GM04503 (cell line): ENCODE measurements at places on chromosomes 7 and 10.

DNA sequence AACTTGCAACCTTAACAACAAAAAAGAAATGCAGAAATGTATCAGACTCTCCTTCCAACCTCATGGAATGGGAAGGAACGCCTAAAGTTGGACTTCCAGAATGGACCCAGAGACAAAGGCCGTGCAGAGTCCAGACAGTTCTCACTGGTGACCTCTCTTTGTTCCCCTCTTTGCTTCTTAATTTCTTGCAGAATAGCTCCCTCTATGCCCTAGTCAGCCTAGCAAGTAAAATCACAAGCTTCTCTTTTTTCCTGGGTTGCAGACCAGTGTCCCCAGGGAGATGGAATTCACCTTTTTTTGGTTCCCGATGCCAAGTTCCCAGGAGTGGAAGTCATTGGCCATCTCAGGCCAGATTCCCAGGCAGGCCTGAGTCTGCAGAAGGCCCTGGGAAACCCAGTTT is 278.0 kb downstream of the CCSER2 start:
- no peak for DNase-seq

GRCh38 chr7:55280031-55280454 is 85.1 kb upstream of the LANCL2 start:
- no peak for DNase-seq

DNA sequence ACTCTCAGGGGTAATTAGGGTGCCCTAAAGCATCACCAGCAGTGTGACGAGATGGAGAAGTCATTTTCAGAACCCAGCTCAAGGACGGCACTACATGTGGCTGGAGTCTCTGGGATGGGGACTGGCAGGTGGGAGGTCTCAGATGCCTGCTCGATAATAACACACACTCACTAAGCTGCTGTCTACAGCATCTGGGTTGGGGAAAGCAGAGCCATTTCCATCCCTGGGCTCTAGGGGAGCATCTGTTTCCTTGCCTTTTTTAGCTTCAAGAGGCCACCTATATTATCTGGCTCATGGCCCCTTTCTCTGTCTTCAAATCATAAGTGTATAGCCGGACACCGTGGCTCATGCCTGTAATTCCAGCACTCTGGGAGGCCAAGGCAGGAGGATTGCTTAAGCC is 79.6 kb downstream of the SH3PXD2A start:
- no peak for DNase-seq

GRCh38 chr10:111367531-111367930 is 290.7 kb downstream of the ADRA2A start:
- DNase-seq, result no peak

- DNase-seq, result no peak
Observed at GRCh38 chr7:32513210-32513609, 17.9 kb downstream of the AVL9 start.

DNA sequence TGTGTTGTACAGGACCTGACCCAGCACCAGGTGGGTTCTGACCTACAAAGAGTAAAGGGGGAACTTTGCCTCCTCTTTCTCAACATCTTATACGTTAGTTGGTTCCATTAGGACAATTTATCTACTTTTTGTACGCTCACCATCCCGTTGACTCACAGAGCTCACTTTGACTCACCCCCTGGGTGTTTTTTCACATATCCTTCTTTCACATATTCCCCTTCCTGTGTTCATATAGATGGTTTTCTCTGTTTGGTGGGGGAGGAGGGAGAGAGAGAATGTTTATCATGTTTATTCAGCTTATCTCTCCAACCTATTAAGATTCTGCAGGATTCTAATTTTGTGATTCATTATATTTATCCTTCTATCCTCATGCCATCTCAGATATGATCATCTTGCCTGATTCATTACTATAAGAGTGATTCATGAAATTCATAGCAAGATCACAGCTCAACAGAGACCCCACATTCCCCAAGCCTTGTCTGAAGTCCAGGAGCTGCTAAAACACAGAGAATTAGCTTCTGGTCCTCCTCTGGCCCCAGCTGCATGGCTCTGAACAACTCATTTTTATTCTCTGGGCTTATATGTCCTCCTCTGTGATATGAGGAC is 37.2 kb downstream of the PRSS2 start:
- no peak for DNase-seq

DNA sequence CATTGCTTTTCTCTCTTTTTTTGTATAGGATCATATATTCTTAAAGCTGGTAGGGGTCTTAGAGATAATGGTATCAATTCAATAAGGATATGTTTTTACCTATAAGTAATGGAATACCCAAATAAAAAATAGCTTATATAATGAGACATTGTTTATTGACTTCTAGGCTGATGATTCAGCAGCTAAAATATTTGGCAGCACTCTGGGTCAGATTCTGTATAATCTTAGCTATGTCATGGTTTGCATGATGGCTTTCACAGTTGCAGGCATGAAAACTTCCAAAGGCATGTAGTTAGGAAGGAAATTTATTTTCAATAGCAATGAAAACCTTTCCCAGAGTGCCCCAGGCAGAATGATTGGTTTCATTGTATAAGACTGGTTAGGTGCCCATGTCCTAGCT is 32.1 kb upstream of the A1CF start:
- peak; percentile 36 for DNase-seq

- DNase-seq, result no peak
Observed at GRCh38 chr7:158050978-158051651, 536.5 kb downstream of the PTPRN2 start.

- DNase-seq, result no peak
Observed at GRCh38 chr7:150978126-150978789, at the start of gene KCNH2. Gene KCNH2, minus strand, starts transcription at chr7:150978321. Its CDS starts 408 bp downstream, at chr7:150977913.

DNA sequence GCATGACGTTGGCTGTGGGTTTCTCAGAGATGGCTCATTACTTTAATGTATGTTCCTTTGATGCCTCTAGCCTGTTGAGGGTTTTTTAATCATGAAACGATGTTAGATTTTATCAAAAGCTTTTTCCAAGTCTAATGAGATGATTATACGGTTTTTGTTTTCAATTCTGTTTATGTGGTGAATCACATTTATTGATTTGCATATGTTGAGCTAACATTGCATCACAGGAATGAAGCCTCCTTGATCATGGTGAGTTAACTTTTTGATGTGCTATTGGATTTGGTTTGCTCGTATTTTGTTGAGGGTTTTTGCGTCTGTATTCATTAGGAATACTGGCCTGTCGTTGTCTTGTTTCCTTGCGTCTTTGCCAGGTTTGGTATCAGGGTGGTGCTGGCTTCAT is 52.3 kb upstream of the PTPN12 start:
- no peak for DNase-seq

GRCh38 chr7:13945670-13946069 is 43.8 kb downstream of the ETV1 start:
- DNase-seq, result peak; percentile 24

- no peak for DNase-seq
Observed at GRCh38 chr10:48456808-48457761, 147.8 kb downstream of the ARHGAP22 start.

- DNase-seq, result no peak
Observed at GRCh38 chr7:143325240-143325639, 9.3 kb downstream of the CLCN1 start.

- peak; percentile 39 for DNase-seq
Observed at GRCh38 chr7:40583667-40584444, 449.1 kb downstream of the SUGCT start.

- DNase-seq, result no peak
Observed at GRCh38 chr10:119343011-119343601, 135.7 kb downstream of the GRK5 start.

DNA sequence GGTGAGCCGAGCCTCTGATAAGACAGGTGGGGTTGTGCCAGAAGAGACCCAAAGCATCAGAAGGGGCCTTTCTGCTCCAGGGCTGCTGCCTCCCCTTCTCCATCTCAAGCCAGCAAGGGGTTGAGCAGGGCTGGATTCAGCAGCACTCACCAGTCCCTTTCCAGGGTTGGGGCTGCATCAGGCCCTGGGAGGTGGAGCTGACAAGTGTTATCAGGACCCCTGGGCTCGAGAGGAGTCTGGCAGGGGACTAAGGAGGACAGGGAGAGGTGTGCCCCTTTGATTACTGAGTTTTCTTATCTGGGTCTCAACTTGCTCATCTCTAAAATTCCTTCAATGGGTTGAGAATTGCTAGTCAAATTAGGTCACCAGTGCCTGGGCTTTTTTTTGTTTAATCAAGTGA is 17.8 kb downstream of the ARHGAP22 start:
- DNase-seq, result no peak

DNA sequence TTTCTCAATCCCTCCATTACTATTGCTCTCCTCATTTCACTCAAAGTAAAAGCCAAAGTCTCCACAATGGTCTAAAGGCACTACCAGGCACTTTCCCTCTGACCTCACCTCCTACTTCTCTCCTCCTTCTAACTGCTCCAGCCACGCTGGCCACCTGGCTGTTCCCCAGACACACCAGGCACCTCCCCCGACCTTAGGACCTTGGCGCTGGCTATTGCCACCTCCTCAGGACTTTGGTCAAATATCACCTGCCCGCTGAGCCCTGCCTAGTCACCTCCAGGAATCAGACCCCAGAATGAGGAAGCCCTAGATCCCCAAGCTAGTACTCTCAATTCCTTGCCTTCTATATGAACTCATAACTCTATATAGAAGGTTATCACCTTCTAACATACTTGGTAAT is 66.2 kb upstream of the STEAP1B start:
- DNase-seq, result no peak

- DNase-seq, result no peak
Observed at GRCh38 chr7:69889976-69890351, 291.7 kb downstream of the AUTS2 start.

- peak; percentile 61 for DNase-seq
Observed at GRCh38 chr10:78335691-78336401, 302.2 kb downstream of the RPS24 start.

DNA sequence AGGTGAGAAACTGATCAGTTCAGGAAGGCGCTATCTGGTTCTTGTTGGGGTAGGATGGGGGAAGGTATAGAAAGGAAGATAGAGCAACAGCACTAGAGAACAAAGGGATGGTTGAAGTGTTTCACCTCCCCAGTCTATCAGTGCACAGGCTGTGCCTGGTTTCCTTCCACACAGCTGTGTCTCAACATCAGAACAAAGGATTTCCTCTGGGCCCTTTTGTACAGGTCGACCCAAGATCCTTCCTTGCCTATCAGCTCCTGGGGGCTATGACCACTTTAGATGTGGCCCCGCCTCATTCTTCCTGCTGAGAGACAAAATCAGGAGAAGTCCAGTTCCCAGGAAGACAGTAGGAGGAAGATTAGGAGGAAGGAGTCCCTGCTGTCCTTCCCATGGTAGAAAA is 65.6 kb downstream of the NAMPT start:
- DNase-seq, result no peak

DNA sequence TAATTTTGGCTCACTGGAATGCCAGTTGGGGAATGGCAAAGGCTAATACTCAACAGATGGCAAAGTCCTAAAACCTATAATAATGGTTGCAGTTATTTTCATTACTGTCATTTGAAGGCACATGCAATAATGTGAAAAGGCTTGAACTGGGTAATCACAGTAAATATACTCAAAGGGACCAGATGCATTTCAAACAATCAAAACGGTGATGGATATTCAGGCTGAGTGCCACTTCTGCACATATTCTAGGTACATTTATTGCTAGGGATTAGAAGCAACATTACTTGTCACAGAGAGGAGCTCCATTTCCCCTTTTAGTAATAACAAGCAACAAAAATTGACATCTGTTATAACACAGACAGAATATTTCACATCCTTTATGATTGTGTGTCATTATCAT is 171.8 kb downstream of the NXPH1 start:
- DNase-seq, result no peak

GRCh38 chr10:74816824-74817498 is 9.4 kb upstream of the KAT6B start:
- no peak for DNase-seq

GRCh38 chr10:121783782-121784372 is 144.0 kb downstream of the ATE1 start:
- DNase-seq, result no peak

DNA sequence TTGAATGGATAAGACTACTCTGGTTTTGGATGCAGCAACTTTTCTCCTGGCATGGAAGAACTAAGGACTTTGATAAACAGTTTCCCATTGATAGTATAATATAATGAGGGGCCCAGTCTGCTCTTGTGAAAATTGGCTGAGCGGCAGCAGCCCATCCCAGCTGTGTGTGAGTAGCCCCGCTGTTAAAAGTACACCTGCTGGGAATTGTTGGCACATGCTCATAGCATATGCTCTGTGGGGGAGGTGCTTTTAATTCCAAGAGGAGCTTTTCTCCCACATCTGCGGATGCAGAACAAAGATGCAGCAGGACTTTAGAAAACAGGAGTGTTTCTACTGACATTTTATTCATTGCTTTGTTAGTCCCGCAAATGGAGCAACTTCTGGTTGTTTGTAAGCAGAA is 19.0 kb downstream of the SRI start:
- DNase-seq, result no peak

GRCh38 chr7:142771353-142771723 is 568 bp downstream of the PRSS2 start:
- no peak for DNase-seq

- DNase-seq, result no peak
Observed at GRCh38 chr10:1256432-1256725, 200.2 kb downstream of the WDR37 start.

DNA sequence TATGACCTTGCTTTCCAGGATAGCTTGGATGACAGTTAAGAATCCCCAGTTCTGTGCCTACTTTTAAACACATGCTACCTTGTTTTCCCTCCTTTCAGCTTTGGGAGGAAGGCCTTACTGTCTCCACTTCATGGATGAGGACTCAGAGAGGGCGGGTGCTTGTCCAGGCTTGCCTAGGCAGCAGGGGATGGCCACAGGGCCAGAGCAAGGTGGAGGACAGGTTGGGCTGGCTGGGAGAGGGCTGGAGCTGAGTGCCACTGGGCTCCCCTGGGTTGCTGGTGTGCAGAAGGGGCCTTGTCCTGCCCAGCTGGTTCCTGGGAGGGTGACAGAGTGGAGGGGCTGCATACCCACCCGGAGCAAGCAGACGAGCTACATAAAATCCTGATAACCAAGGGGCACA is 117.8 kb downstream of the GRK5 start:
- DNase-seq, result no peak

- DNase-seq, result no peak
Observed at GRCh38 chr7:1225441-1226185, 7.1 kb upstream of the UNCX start.

GRCh38 chr7:98024075-98024474 is 34.1 kb upstream of the OCM2 start:
- no peak for DNase-seq

DNA sequence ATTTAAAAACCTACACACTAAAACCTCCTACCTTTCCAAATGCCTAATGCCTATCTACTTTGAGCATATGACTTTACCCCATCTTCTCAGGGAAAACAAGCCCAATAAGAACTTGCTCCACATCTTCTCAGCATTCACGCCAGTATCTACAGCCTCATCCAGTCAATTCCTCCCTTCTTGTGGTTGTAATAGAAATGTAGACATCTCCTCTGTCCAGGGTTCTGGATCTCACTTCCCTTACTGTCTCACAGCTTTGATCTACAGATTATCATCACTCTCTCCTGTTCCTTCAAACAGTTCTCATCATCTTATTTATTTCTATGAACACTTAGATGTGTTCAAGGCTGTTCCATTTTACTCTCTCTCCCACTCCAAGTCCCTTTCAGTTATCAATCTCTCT is 70.4 kb upstream of the NOBOX start:
- DNase-seq, result no peak

DNA sequence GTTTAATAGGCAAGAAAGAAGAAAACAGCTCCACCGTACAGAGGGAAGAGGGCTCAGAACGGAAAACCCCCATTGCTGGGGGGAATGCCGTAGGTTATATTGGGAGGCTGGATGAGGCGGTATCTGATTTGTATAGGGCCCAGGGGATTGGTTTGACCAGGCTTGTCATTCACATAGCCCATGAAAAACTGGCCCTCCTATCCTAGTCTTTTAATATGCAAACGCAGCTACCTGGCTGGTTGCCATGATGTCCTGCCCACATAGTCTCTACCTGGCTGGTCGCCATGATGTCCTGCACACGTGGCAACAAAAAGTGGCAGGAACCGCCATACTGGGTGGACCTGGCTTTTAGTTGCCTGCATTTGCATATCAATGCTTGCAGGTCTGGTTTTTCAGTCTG is 84.7 kb downstream of the AUTS2 start:
- DNase-seq, result no peak
